Activated naive CD8-positive, alpha-beta T cell treated with anti-CD3 and anti-CD28 coated beads, Interleukin-2, amount 50 U/mL, for 16 hours (primary cell): ENCODE measurements at places on chromosomes 3 and 15.

- no peak for DNase-seq
Measured at GRCh38 chr15:90011705-90012104, 10.6 kb downstream of the ZNF710 start.

- DNase-seq: no peak
Measured at GRCh38 chr15:90009301-90010022, 8.3 kb downstream of the ZNF710 start.

DNA sequence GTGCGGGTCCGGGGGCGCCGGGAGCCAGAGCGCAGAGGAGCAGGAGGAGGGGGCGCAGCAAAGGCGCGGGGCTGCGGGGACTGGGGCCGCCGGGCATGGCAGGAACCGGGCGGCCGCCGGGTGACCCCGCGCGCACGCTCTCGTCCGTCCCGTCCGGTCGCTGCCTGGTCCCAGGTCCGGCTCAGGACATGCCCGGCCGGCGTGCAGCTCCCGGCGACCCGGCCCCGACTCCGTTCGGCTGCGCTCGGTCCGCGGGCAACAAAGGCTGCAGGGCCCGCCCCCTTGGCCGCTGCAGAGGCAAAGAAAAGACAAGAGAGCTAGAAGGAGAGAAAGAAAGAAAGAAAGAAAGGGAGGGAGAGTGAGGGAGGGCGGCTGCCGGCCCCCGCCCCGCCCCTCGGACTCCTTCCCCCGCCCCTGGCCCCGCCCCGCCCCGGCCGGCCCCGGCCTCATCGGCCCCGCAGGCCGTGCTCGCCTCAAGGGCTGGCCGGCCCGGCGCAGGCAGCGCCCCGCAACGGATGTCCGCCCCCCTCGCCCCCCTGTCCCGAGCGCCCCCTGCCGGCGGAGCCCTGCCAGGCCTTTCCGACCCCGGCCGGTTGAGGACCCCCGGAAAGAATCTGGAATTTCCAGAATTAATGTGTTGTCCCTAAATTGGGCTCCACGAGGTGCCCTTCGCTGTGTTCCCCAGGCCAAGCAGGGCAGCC, at the start of gene ADAMTS7:
Gene ADAMTS7 (minus strand): TSS at position 341 of the 701 bp plus-strand sequence. CDS start 244 bp downstream, at position 97.
- no peak for DNase-seq

DNA sequence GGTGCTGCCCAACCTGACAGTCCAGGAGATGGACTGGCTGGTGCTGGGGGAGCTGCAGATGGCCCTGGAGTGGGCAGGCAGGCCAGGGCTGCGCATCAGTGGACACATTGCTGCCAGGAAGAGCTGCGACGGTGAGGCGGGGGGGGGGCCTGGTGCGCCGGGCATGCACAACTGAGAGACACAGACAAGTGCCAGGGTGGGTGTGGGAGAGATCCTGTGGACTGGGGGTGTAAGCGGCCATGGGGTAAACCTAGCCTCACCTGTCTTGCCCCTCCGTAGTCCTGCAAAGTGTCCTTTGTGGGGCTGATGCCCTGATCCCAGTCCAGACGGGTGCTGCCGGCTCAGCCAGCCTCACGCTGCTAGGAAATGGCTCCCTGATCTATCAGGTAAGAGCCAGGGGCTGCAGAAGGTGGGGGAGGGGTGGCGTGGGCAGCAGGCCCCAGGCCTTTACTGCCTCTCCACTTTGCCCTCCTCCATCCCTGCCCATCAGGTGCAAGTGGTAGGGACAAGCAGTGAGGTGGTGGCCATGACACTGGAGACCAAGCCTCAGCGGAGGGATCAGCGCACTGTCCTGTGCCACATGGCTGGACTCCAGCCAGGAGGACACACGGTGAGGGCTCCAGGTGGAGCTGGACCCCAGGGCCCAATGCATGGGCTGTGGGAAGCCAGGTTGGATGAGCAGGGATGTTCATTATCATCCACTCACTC, 3.3 kb downstream of the CHRD start:
- DNase-seq: no peak

- DNase-seq: no peak
Measured at GRCh38 chr3:117786349-117786748, 1076.8 kb downstream of the TUSC7 start.

DNA sequence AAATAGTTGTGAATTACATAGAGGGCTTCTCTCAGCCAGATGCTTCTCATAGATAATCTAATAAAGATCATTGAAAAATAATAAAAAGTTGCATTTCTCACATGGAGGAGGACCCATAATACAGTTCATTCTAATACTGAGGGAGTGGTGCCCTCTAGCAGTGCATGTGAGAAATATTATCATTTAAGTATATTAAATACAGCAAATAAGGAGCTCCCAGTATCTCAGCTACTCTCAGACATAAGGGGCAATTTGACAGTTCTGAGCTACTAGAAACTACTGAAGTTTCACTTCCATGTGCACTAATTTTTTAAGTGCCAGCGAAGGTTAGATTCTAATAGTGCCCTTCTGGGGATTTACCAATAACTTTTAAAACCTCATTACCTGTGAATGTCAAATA, 188.3 kb downstream of the IL5RA start:
- DNase-seq: no peak
